ENCODE measurements at places on chromosomes 3 and 15. TPM values are rescaled to one million over a fixed set of nuclear protein-coding genes. Genes with fewer than 3 reads are reported as not detected.

DNA sequence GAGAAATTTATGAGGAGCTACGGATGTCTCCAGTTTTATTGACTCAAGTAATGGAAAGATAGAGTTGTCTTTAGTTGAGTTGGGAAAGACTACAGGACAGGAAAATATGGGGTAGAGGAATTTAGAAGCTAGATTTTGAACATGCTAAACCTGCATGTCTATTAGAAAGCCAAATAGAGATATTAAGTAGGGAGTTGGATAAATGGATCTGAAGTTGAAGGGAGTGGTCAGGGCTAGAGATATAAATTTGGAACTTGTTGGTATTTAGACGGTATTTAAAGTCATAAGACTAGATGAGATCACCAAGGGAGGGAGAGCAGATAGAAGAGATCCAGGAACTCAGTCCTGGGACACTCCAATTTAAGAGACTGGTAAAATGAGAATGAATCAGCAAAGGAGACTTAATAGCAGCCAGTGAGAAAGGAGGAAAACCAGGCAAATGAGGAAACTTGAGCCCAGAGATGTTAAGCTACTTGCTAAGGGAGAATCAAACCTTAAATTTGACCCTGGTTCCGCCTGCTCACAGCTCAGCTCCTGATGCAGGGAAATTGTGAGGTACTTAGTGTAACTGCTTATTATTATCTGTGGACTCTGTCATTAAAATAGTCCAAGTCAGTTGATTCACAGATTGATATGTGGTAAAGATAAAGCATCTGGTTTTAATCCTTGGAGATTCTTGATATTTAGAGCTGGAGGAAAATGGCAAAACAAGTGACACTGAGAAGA is 35.8 kb downstream of the ABI3BP start:
- DNase-seq = peak; percentile 80
- no peaks in the 10 kb centered on the region for H3K36me3 ChIP-seq
- H3K27ac ChIP-seq = peak overlapping the region; percentile 60
- H3K27me3 ChIP-seq = no peaks in the 10 kb centered on the region

DNA sequence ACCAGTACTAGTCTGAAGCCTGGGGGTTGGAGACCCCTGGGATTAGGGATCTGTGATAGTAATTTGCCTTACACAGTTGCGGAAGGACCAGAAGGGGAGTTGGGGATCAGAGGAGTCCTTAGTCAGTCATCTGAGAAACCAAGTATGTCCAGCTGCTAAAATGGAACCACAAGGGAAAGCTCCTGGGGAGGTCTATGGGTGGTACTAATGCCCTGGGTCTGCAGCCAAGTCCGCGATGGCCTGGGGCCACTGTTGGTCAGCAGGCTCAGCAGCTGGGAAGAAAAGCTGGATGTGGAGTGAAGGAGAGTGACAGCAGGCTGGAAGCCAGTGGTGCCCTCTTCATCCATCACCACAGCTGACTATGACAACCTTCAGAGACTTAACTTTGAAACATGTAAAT is 2.2 kb upstream of the ANKDD1A start:
- no peak for DNase-seq
- H3K27me3 ChIP-seq = no peaks in the 10 kb centered on the region
- H3K36me3 ChIP-seq = no peaks in the 10 kb centered on the region
- H3K27ac ChIP-seq = no peak overlapping the region

The C3orf85 gene
- not detected for total RNA-seq

DNA sequence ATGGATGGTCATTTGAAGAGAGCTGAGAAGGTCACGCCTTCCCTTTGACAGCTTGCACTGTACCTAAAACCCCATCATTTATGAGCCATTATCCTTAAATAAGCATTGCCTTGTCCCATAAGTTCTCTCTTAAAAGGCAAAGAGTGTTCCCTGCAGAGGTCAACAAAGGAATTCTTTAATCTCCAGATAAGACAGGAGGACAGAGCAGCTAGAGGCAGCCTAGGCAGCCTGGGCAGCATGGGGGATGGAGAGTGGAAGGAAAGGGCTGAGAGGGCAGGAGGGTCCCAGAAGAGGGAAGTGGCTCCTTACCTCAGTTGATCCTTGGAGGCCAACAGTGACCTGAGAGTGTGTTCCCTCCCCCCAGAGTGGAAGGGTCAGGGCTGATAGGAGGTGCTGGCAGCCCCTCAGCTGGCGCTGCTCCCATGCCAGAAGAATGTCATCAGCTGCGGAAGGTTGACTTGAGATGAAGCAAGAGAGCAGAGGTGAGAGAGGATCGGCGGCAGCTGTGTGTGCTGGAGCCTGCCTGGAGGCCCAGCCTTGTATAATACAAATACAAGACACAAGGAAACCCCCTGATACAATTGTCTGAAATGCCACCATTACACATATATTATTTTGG is 12.8 kb downstream of the KBTBD13 start:
- H3K4me1 ChIP-seq = no peaks in the 10 kb centered on the region
- no peak overlapping the region for H3K27ac ChIP-seq
- H3K36me3 ChIP-seq = no peaks in the 10 kb centered on the region
- no peak overlapping the region for H3K4me3 ChIP-seq

- no peak for DNase-seq
- no peaks in the 10 kb centered on the region for H3K4me1 ChIP-seq
- H3K27me3 ChIP-seq = no peaks in the 10 kb centered on the region
- no peaks in the 10 kb centered on the region for H3K36me3 ChIP-seq
- H3K4me3 ChIP-seq = no peak overlapping the region
- no peak overlapping the region for H3K27ac ChIP-seq
These were observed 659.0 kb downstream of the NTRK3 start for GRCh38 chr15:87597346-87598052.

GRCh38 chr3:124315215-124316033 is 323.5 kb upstream of the ROPN1 start:
- no peak overlapping the region for H3K27ac ChIP-seq
- H3K4me3 ChIP-seq = no peak overlapping the region
- no peaks in the 10 kb centered on the region for H3K27me3 ChIP-seq
- H3K4me1 ChIP-seq = no peaks in the 10 kb centered on the region
- DNase-seq = peak; percentile 73
- no peaks in the 10 kb centered on the region for H3K36me3 ChIP-seq

Data from GM23248 (cell line).